ENCODE measurements at places on chromosomes 3 and 15.

DNA sequence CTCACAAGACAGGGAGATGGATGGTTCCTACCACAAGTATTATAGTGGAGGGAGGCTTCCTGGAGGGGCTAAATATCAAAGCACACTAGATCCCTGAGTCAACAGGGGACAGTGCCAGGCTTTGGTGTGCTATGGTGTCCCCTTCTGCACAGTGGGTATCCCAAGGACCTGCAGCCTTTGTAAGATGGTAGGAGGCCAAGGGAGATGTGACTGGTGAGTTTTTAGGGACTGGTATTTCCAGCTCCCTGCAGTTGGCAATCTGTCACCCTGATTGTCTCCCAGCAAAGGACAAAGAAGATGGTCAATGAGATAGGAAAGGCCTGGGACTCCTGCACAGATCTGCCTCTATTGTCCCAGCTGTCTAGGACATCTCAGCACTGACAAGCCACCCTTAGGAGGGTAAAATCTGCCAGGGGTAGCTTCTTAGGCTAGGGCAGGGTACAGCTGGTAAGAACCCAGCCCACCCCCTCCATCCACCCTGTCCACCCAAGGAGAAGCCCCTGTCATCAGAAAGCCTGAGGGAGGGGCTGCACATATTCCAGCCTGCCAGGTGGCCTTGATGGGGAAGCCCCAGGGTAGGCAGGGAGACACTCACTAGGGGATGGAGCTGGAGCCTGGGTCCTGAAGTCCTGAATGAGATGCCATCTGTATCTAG, 631 bp downstream of the CYP1A1 start:
- DNase-seq: no peak

GRCh38 chr3:59766200-59766872, 716.5 kb upstream of the CFAP20DC start:
- DNase-seq: no peak

GRCh38 chr3:98761643-98762229, 1.4 kb upstream of the ST3GAL6 start:
- no peak for DNase-seq

- DNase-seq: no peak
These were observed 52.4 kb downstream of the TRPM1 start for GRCh38 chr15:31049111-31049510.
